ENCODE measurements at places on chromosomes 4 and X.

DNA sequence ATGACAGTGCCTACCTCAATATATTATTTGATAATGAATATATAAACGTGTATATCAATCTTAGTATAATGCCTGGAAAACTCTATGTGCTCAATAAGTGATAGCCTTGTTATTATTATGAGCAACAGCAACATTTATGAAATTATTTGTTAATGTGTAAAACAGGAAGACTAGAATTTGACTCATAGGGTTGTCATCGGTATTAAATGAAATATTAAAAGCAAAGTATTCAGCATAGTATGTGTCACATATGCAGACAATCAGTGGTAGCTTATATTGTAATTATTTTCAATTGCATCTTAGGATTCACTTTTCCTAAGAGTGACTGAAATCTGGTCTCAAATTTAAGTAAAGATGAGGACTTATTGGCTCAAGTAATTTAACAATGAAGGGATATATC is 24.6 kb downstream of the SPANXD start:
- DNase-seq: no peak

GRCh38 chr4:14386196-14386595 is 616.1 kb upstream of the CPEB2 start:
- DNase-seq: no peak

DNA sequence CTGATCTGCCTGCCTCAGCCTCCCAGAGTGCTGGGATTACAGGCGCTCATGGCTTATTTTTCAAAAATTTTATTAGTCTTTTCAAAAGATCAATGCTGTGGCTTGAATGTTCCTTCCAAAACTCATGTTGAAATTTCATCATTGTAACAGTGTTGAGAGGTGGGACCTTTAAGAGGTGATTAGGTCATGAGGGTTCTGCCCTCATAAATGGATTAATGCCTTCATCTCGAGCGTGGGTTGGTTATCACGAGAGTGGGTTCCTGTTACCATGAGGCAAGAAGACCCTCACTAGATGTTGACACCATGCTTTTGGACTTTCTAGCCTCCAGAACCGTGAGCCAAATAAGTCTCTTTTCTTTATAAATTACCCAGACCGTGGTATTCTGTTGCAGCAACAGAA is 30.3 kb downstream of the EIF2S3 start:
- DNase-seq: no peak

- DNase-seq: peak; percentile 2
Measured at GRCh38 chr4:158170691-158171561, 1.9 kb downstream of the GASK1B start.

- DNase-seq: peak; percentile 54
Measured at GRCh38 chrX:151680805-151681204, 14.5 kb upstream of the PRRG3 start.

GRCh38 chr4:88610771-88611170 is 18.5 kb downstream of the HERC3 start:
- no peak for DNase-seq

- DNase-seq: no peak
Measured at GRCh38 chrX:50812995-50813842, 775 bp downstream of the SHROOM4 start.

GRCh38 chrX:122833230-122833629 is 350.8 kb upstream of the GRIA3 start:
- DNase-seq: no peak

GRCh38 chr4:113447061-113447460 is 314.5 kb downstream of the CAMK2D start:
- no peak for DNase-seq
